DND-41 (cell line): ENCODE measurements at places on chromosomes 7 and 10.

DNA sequence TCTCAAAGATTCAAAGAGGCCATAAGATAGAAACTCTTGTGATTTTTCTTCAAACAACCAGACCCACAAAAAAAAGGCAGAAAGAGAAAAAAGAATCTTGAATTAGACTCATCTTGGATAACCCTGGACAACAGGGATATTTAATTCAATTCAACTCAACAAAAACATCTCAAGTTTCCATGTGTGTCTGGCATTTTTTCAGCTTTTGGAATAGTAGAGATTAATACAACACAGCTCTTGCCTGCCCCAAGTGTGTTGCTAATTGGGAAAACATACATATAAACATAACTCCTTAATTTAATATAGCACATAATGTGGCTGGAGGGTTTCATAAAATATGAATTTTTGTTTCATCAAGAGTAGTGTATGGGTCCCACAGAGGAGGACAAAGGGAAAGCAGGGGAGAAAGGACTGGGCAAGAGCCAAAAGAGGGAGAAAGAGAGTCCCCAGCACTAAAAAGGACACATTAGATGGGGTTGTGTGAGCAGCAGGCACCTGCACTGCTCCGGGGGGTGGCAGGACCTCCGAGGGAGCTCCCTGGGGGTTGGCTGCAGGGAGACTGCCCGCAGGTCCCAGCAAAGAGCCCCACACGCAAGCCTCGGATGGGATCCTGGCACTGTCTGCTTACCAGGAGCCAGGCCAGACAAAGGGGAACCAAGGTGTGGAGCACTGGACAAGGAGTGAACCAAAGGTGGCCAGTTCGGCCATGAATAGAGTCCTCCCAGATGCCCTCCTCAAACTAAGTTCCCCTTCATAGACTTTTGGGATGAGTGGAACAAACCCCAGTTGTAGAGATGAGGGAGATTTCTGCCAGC lies 65.6 kb upstream of the TMEM72 start:
- no peak overlapping the region for H3K4me3 ChIP-seq
- no peak for DNase-seq
- H3K27ac ChIP-seq: no peak overlapping the region
- no peaks in the 10 kb centered on the region for H3K4me1 ChIP-seq

DNA sequence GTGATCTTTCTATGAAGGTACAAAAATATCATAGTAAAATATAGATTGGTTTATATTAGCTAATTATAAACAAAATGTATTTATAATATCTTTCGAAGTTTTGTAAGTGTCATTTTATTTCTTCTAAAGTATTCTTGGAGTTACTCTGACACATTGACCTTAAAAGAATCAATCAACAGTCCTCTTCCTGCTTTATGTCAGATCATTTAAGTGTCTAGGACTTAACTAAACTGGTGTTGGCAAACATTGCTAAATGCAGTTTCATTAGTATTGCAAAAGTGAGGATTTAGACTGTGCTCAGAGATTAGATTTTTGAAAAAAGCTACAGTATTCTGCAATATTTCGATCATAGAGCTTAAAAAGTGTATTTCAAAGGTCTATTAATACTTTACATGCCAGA lies 10.3 kb downstream of the GLCCI1 start:
- peaks cover 21% of the 10 kb centered on the region for H3K4me1 ChIP-seq
- H3K27me3 ChIP-seq: no peaks in the 10 kb centered on the region
- no peaks in the 10 kb centered on the region; the same call in 1 of the 2 replicates for H3K36me3 ChIP-seq
- no peak for DNase-seq
- no peak overlapping the region for H3K27ac ChIP-seq

- no peak for DNase-seq
- H3K4me3 ChIP-seq: no peak overlapping the region
- no peaks in the 10 kb centered on the region for H3K4me1 ChIP-seq
- no peak overlapping the region for H3K27ac ChIP-seq
These were observed 16.4 kb upstream of the FOXK1 start for GRCh38 chr7:4665661-4666060.

DNA sequence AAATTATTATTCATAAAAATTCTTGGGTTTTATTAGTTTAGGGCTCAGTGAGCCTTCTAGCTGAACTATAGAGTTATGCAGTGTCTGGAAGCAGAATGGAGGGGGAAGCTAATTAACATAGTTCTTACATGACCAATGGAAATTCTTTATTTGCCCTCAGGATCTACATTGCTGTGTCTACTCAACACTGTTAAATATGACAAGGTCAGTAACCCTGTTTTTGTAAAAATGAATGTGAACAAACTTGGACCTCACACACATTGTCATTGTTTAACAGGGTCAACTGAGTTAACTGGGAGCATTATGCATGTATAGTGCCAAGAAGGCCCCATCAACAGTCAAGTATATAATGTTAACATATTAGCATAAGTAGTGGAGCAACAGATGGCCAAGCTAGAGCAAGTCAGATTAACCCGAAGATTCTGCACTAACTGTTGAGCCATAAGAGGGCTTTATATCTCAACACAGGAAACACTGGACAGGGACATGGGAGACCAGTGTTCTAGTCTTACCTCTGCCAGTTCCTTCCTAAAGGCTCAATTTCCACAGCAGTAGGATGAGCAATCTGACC lies 122.5 kb upstream of the SEM1 start:
- H3K4me1 ChIP-seq: peaks cover 15% of the 10 kb centered on the region
- no peak overlapping the region for H3K4me3 ChIP-seq
- no peaks in the 10 kb centered on the region for H3K27me3 ChIP-seq
- H3K27ac ChIP-seq: no peak overlapping the region

GRCh38 chr7:147809786-147810185 lies 780.8 kb upstream of the C7orf33 start:
- no peaks in the 10 kb centered on the region for H3K36me3 ChIP-seq
- H3K27ac ChIP-seq: no peak overlapping the region
- DNase-seq: no peak
- H3K4me1 ChIP-seq: no peaks in the 10 kb centered on the region

GRCh38 chr10:31262672-31263071 lies 56.3 kb upstream of the ZEB1 start:
- no peak overlapping the region for H3K4me3 ChIP-seq
- H3K4me1 ChIP-seq: no peaks in the 10 kb centered on the region
- H3K27me3 ChIP-seq: no peaks in the 10 kb centered on the region
- no peak overlapping the region for H3K27ac ChIP-seq

DNA sequence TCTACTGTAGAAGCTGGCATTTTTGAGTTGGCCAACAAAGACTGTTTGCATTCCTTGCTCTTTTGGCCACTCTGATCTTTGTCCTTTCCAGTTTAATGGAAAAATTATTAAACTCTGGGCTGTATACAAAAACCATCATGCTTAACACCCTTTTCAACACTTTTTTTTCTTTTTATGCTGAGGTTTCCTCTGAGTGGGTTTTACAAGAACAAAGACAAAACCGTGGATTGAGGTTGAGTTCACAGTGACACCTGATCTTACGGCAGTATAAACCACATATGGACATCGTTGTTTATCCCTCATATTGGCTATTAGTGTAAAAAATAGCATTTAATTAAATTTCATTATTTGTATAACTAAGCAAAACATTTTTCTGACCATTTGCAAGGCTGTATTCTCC lies 21.8 kb downstream of the MGAM start:
- DNase-seq: no peak
- no peak overlapping the region for H3K4me3 ChIP-seq
- H3K4me1 ChIP-seq: no peaks in the 10 kb centered on the region
- peaks cover 13% of the 10 kb centered on the region for H3K27me3 ChIP-seq
- no peak overlapping the region for H3K27ac ChIP-seq

DNA sequence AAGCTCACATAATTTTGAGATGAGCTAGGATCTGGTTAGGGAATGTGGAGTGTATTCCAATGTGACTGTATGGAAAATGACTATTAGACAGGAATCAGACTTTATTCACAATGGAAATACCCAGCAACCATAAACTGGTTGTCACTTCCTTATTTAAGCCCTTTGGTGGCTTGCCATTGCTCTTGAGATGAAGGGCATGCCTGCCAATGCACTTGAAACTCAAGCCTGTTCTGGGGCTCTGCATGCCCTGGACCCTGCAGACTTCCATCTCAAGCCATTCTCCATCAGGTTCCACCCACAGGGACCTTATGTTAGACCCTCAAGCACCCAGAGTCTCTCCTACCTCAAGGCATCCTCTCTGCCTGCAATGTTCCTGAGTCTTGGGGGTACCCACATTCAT lies 145.5 kb downstream of the MPP7 start:
- DNase-seq: no peak
- H3K4me1 ChIP-seq: no peaks in the 10 kb centered on the region
- H3K4me3 ChIP-seq: no peak overlapping the region
- no peaks in the 10 kb centered on the region for H3K36me3 ChIP-seq
- H3K27me3 ChIP-seq: peaks cover 6% of the 10 kb centered on the region

- H3K4me1 ChIP-seq: no peaks in the 10 kb centered on the region
- no peak for DNase-seq
- peaks cover 6% of the 10 kb centered on the region for H3K27me3 ChIP-seq
- no peaks in the 10 kb centered on the region for H3K36me3 ChIP-seq
These were observed 419.2 kb downstream of the GLRX3 start for GRCh38 chr10:130555411-130555750.

DNA sequence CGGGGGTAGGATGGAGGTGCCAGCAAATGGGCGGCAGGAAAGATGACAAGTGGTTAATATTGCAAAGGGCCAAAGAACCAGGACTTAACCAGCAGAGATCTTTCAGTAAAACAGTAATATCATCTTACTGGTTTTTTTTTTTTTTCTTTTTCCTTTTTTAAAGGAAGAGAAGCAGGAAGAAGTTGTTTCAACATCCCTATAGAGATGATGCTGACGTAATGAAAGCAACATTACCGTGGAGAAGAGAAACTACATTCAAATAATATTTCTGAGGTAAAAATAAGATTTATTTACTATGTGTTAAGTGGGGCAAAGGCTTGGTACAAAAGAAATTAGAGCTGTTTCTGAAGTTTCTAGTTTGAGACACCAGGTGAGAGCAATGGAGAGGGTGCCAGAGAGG lies 11.0 kb downstream of the MINDY3 start:
- H3K4me3 ChIP-seq: no peak overlapping the region
- H3K27ac ChIP-seq: no peak overlapping the region
- H3K27me3 ChIP-seq: no peaks in the 10 kb centered on the region
- DNase-seq: no peak
- peaks cover 10% of the 10 kb centered on the region; the same call in 1 of the 2 replicates for H3K4me1 ChIP-seq

- H3K36me3 ChIP-seq: no peaks in the 10 kb centered on the region
- no peak overlapping the region for H3K27ac ChIP-seq
- no peak for DNase-seq
These were observed 678.8 kb upstream of the NRP1 start for GRCh38 chr10:34013235-34013634.

GRCh38 chr7:80357530-80357929 lies 154.3 kb downstream of the GNAT3 start:
- no peak for DNase-seq
- no peak overlapping the region for H3K27ac ChIP-seq
- H3K4me1 ChIP-seq: no peaks in the 10 kb centered on the region
- no peaks in the 10 kb centered on the region for H3K36me3 ChIP-seq
- H3K27me3 ChIP-seq: no peaks in the 10 kb centered on the region
